Endothelial cell (in vitro differentiated cells): ENCODE measurements at places on chromosomes 5 and 9. TPM values are rescaled to one million over a fixed set of nuclear protein-coding genes. Genes with fewer than 3 reads are reported as not detected.

DNA sequence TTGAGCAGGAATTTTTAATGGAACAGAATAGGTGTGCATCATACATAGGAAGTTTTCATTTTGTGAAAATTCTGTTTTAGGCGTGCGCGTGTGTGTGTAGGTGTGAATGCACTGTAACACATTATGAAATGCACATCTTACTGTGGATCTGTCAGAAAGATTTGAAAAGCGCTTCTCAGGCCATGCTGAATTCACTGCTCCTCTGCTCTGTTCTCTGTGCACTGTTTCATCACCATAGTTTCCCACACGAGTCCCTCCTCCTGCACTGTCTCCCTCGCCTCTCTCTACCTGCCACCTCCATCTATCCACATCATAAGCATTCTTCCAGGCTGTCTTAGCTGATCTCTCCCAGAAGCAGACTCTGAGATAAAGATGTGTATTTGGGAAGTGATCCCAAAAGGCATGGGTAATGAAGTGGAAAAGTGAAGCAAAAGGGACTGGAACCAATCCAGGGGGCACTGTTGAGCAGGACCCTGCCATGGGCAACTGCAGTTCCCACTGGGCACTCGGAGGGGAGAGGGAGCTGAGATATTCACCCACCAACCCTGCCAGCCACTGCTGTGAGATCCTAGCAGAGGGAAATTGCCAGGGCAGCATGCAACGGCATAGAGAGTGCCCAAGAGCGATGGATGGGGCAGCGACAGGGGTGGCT is 65.9 kb downstream of the GABBR2 start:
- H3K4me1 ChIP-seq: no peaks in the 10 kb centered on the region
- no peaks in the 10 kb centered on the region for H3K36me3 ChIP-seq
- DNase-seq: no peak
- no peak overlapping the region for H3K27ac ChIP-seq
- H3K27me3 ChIP-seq: peaks cover 4% of the 10 kb centered on the region

GRCh38 chr9:114203410-114204140 is 48.2 kb downstream of the COL27A1 start:
- H3K36me3 ChIP-seq: peaks cover 42% of the 10 kb centered on the region
- no peak overlapping the region for H3K27ac ChIP-seq
- peaks cover 2% of the 10 kb centered on the region for H3K4me1 ChIP-seq
- peaks cover 13% of the 10 kb centered on the region for H3K27me3 ChIP-seq
- no peak overlapping the region for H3K4me3 ChIP-seq

GRCh38 chr9:4180907-4181605 is 118.8 kb downstream of the GLIS3 start:
- no peak for DNase-seq
- peaks cover 2% of the 10 kb centered on the region for H3K4me1 ChIP-seq
- no peaks in the 10 kb centered on the region for H3K27me3 ChIP-seq

- DNase-seq: no peak
- H3K36me3 ChIP-seq: no peaks in the 10 kb centered on the region
- H3K27me3 ChIP-seq: no peaks in the 10 kb centered on the region
- no peak overlapping the region for H3K4me3 ChIP-seq
Measured at GRCh38 chr5:59317023-59317773, 576.3 kb downstream of the PDE4D start.

PCDHGA2 gene
- total RNA-seq: 1.6 TPM

NLN gene
- 45.8 TPM for total RNA-seq

SNAPC4 gene
- total RNA-seq: 13.5 TPM
